Inflammatory macrophage treated with lipopolysaccharide for 1 hour (primary cell): ENCODE measurements at places on chromosomes 1 and 21.

DNA sequence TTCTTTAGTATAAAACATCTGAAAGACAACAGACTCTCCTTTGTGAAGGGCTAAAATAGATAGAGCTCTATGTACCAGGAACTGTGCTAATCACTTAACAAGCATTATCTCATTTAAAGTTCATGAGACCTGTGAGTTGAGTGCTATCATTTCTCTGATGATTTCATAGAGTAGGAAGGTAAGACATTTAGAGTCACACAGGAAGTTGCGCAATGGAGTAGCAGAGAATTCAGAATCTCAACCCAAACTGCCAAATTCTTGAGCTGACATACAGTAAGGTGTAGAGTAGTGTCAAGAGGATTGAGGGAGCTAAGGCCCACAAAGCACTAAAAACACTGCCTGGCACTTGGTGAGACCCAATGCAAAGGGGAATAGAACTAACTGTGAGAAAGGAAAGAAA lies 384.3 kb downstream of the NTNG1 start:
- DNase-seq = no peak

GRCh38 chr1:61504852-61505390 lies 220.0 kb downstream of the TM2D1 start:
- no peak for DNase-seq

- DNase-seq = no peak
These were observed 35.8 kb downstream of the VANGL1 start for GRCh38 chr1:115677565-115677964.

DNA sequence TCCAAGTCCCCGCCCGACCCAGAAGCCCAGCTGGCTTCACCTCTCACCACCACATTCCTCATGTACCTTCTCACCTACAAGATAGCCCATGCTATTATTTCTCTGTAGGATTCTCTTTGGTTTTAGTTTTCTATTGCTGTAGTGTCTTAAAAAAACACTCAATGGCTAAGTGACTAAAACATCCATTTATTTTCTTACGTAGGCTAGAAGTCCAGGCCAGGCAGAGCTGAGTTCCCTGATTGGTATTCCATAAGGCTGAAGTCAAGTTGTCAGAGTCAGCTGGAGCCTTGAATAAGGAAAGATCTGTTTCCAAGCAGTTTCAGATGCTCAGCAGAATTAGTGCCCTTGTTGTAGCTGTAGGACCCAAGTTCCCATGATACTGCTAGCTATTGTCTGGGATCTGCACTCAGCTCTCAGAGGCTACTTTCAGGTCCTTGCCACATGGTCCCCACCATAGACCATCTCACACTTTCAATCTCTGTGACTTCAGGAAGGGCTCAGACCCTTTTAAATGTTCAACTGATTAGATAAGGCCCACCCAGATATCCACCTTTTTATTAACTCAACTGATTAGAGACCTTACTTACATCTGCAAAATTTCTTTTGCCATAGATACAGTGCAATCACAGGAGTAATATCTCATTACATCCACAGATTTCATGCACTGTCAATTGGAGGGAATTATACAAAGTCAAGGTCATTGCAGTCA lies 371.0 kb downstream of the TGFB2 start:
- DNase-seq = no peak

- DNase-seq = no peak
These were observed 56.3 kb downstream of the TNFSF4 start for GRCh38 chr1:173150795-173151194.
